Activated CD4-positive, alpha-beta T cell treated with anti-CD3 and anti-CD28 coated beads, Interleukin-2, Interleukin-6, amounts not matched to agents 100 ng/mL and 50 ng/mL, durations not matched to agents 16 hours and 8 hours (primary cell): ENCODE measurements at places on chromosomes 16 and 17.
A peak's percentile ranks its signal among the peaks of the same experiment; 100 is the strongest.

DNA sequence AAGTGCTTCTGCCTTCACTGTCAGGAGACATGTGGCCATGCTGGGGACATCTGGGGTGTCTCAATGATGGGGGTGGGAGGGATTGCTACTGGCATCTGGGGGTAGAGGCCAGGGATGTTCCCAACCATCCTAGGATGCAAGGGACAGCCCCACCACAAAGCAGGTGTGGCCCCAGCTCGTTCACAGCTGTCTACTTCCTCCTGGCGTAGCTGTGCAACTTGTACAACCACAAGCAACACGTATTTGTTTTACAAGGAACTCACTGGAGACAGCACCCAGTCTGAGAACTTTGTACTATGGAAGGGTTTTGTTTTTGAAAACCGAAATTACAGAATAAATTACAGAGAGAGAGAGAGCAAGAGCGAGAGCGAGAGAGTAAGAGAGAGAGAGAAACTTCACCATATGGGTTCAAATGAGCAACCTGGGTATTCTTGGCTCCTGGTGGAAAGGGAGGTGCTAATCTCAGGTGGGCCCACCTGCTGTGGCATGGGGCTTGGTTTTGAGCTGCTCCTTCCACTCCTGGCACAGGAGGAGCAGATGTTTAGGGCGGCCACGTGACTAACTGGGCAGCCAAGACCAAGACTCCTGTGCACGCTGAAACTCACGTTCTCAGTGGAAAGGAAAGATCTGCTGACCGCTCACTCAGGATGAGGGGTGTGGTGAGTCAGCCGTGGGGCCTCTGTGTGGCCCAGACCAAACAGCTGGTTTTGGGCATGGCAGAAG, 17.5 kb upstream of the TNFRSF13B start:
- DNase-seq = peak; percentile 59

DNA sequence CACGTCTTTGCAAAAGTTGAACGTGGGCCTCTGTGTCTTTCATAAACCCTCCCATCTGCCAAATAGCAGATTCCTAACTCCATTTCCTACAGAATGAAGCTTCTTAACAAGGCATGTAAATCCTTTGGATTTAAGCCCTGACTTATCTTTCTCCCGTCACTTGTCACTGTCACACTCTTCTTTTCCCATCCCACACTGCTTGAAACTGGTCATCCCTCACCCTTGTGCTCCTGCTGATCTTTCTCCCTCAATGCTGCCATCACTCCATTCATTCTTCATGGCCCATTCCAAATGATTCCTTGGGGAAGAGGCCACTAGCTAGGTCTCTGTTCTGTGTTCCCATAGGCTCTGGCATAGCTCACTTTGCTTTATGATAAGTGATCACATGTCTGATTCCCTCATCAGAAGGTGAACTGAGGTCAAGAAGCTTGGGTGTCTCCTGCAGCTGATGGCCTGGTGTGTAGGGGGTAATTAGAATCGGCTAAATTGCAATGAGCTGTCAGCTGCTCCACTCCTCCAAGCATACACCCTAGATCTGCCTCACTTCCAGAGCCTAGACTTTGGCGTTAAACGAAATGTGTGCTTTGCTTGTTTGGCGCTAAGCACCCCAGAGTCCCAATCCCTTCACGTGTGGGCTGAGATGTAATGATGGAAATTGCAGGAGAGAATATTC, 61.7 kb downstream of the PECAM1 start:
- DNase-seq = no peak

DNA sequence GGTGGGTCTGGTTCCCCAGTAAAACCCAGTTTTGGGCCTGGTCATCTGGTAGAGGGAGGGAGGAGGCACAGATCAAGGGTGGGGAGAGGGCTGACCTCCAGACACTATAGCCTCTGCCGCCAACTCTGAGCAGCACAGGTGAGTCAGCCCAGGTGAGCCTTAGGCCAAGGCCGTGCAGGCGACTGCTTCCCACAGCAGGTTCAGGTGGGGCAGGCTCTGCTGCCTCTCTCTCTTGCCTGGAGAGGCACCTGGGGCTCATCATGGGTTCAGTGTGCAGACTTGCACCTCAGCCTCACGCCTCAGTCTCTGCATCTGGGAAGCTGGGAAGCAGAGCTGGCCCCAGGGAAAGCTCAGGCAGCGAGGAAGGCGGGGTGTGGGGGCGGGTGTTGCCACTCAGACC, 37.8 kb upstream of the IL34 start:
- no peak for DNase-seq

DNA sequence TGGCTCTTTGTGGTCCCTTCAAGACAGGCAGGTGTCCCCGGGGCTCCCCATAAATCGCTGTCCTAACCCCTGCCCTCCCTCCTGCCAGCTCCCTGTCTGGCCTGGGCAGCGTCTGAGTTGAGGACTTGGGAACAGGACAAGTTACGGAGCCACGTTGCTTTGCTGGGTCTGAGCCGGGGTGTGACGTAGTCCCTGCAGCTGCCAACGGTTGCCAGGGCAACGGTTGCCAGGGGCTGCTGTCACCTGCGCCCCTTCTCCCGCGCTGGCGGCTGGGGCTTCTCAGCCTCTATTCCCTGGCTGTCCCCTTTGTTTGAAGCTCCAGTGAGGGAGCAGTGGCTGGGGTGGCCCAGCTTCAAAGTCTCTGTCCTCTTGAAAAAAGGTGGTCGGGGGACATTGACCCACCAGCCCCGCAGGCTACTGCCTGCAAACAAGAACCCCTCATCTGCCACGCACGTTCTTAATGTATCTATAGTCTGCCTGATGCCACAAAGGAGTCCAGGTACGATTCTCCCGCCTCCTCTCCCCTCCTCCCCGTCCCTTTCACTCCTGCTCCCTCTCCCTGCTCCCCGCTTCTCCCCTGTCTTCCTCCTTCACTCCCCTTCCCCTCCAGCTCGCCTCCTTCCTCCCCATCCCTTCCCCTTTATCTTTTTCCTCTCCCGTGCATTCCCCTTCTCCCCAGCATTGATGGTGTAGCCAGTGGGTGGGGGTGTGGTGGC, 10.9 kb downstream of the ADGRG1 start:
- no peak for DNase-seq

DNA sequence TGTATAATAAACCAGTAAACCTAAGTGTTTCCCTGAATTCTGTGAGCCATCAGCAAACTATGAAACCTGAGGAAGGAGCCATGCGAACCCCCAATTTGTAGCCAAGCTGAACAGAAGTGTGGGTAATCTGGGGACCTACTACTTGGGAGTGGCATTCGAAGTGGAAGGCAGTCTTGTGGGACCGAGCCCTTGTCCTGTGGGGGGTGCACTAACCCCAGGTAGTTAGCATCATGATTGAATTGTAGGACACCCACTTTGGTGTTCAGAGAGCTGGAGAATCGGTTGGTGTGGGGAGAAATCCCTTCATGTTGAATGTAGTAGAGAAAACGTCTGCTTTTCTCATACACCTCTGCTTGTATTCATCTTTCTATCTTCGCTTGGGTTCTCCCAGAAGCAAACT, 79.7 kb upstream of the CPHXL start:
- DNase-seq = no peak

DNA sequence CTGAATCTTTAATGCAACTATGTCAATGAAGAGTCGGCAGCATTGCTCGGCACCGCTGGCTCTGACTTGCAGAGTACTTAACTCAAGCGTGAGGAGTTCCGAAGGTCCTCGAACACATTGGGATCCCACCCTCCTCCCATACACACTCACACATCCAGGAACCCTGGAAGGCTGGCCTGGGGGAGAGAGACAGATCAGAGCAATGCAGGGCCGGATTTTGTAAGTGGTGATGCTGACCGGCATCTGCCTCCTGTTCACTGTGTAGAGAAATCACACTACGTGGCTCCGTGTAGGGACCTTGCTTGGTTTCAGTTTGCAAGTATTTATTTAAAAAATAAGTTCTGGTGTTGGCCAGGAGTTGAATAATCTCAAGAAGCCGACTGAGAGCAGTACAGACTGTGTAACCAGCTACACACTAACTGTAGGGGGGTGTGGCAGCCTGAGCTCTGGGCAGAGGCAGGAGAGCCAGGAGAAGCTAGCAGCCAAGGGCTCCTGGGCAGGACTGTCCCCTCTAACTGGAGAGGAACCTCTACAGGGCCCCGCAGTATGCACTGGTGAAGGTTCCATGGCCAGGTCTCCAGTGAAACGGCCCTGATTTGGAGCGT, 190.2 kb upstream of the TNRC6C start:
- DNase-seq = no peak

- no peak for DNase-seq
Observed at GRCh38 chr16:30658731-30659506, 688 bp downstream of the FBRS start.

DNA sequence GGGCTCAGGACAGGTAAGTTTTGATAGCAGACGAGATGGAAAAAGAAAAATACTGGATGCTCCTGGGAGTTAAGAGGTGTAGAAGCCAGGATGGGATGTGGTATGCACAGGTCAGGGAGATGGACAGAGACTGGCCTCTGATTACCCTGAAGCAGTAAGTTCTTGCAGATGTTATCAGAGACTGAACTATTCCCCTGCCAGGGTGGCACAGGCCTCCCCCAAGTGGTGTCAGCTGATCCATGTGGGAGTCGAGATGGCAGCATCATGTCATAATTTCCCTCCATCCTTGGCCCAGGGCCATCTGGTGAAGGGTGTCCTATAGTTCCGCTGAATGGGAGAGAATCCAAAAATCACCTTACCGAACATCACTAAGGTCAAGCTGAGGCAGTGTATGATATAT, 14.1 kb upstream of the NKD1 start:
- DNase-seq = no peak

- peak; percentile 80 for DNase-seq
Observed at GRCh38 chr17:3695723-3696411, at the start of gene P2RX5. Gene P2RX5 (minus strand): TSS chr17:3696155. CDS start chr17:3696005, 150 bp downstream.

DNA sequence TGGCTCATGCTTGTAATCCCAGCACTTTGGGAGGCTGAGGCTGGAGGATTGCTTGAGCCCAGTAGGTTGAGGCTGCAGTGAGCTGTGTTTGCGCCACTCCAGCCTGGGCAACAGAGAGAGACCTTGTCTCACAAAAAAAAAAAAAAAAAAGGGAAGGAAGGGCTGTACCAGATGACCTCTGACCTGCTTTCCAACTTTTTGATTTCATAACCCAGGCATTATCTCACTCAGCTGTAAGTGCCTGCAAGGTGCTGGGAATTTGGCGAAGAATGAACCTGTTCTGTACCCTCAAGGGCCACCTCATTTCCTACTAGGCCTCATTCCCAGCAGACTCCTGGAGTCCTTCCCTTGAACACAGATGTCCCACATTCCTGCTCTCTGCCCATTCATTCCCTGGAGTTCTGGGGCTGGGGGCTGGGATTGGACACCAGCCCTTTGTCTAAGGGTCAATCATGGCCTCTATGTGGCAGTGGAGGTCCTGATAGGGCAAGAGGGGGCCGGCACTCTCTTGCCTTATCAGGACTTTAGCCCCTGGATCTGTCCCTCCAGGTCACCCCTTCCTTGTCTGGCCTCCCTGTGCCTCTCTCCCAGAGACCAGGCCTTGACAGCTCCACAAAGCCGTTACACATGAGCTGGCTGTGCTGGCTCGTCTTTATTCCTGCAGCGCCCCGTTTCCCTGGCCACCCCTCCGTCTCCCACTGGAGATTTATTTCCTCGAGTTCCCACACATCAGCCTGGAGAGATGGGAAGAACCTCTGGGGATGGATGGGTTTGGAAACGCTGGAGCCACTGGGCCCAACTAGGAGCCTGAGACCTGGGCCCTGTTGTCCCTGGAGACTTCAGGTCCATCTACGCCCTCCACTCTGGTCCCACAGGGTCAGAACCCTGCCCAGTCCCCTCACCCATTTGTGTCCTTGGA, 821 bp upstream of the GFAP start:
- no peak for DNase-seq

DNA sequence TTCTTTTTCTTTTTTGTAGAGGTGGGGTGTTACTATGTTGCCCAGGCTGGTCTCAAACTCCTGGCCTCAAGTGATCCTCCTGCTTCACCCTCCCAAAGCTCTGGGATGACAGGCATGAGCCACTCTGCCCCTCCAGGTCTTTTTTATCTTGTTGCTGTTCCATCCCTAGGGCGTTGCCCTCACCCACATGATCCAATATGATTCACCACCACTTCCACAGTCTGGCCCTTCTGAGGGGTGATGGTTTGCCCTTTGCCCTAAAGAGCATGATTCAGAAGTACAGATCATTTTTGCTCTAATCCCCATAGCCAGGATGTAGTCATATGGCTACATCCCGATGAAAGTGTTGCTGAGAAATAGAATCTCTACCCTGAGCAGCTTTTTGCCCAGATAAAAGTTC, 18.8 kb downstream of the STX4 start:
- no peak for DNase-seq

- no peak for DNase-seq
Observed at GRCh38 chr16:85562093-85562786, 50.9 kb upstream of the GSE1 start.

DNA sequence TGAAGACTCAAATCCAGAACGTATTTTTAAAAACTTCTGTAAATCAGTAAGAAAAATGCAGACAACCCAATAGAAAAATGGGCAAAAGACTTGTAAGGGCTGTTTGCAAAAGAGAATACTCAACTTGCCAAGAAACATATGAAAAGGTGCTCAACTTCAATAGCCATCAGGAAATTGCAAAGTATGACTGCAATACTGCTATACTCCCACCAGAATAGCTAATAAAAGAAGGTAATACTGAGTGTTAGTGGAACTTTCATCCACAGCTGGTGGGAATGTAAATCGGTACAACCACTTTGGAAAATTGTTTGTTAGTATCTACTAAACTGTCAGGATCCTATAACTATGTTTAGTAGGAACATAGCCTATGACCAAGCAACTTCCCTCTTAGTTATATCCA, 48.1 kb downstream of the TBX4 start:
- DNase-seq = no peak

GRCh38 chr16:3459401-3460090, 16.1 kb downstream of the NAA60 start:
- peak; percentile 55 for DNase-seq

GRCh38 chr17:879546-880442, 97.6 kb downstream of the MRM3 start:
- peak; percentile 65 for DNase-seq

GRCh38 chr17:61774724-61775123, 88.6 kb downstream of the BRIP1 start:
- no peak for DNase-seq

GRCh38 chr17:50260501-50260911, 13.8 kb upstream of the TMEM92 start:
- no peak for DNase-seq

DNA sequence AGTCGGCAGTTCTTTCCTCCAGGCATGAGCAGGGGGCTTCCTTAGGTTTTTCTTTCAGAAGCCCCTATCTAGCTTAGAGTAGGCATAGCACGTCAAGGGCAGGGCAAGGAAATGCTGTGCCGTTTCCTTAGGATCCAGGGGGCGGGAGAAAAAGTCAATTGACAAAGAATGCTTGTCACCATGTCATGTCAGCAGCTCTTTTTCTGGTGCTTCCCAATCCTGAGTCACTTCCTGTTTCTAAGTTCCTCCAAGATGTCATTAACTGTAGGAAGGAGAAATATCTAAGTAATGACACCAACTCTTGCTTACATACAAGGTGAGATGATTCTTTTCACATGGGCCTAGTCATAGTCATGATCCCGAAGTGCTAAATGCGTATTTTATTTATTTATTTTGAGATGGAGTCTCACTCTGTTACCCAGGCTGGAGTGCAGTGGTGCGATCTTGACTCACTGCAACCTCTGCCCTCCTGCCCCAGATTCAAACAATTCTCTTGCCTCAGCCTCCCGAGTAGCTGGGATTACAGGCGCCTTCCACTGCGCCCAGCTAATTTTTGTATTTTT, 35.2 kb downstream of the GJC1 start:
- no peak for DNase-seq

GRCh38 chr17:3506054-3506453, 30.3 kb downstream of the ASPA start:
- no peak for DNase-seq

GRCh38 chr16:78310990-78311561, 211.6 kb downstream of the WWOX start:
- DNase-seq = peak; percentile 52

- DNase-seq = no peak
Observed at GRCh38 chr16:75929046-75929445, 202.8 kb upstream of the CPHXL start.
